Suppressor macrophage treated with lipopolysaccharide for 4 hours (primary cell): ENCODE measurements at places on chromosomes 16 and 17.

DNA sequence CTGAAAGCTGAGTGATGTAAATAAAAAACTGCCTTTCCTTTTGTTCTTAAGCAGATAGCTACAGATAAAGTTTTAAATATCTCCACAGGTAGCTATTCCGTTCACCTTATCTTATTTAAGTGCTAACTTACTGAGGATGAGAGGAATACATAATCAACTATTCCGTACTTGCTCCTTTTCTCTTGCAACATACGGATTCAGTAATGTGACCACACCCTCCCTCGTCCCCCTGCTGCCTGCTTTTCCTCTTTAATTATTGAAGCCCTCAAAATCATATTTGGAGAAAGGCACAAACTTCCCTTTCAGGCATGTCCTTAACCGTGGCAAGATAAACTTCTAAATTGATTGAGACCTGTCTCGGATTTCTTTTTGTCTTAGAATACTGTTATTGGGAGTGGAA, 101.4 kb downstream of the MAP2K4 start:
- no peak for DNase-seq

DNA sequence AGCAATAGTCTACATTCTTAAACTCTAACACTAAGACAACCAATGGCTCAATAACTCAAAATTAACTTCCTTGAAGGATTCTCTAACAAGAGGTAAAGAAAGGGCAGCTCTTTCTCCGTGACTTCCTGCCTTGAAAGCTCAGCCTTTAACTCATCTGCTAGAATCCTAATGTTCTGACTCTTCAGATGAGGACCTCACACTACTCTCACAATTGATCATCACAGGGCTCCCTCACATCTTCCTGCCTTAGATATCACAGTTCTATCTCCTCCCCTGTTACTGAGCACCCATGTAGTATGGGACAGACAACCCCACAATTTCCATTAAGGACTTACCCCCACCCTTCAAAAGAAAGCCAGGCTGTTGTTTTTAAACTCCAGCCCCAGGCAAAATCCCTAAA, 33.5 kb downstream of the SMURF2 start:
- DNase-seq: no peak

- DNase-seq: no peak
Measured at GRCh38 chr16:8953064-8953463, 10.6 kb downstream of the USP7 start.

DNA sequence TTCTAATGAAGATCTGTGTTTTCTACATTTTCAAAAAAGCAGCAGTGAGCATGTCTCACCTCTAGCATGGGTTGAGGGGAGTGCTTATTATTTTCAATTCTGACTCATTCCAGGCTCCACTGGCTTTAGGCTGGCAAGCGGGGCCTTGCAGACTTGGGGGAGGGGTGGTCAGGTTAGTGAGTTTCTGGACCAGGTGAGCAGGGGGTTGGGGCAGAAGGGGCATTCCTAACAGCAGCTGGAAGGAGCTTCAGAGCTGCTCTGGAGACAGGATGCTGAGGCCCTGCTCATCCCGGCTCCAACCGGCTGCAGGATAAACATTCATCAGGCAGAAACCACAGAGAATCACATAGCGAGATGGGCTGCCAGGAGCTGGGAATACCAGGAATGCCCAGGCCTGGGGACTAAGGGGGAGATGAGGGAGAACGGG, 10.5 kb upstream of the KRT19 start:
- DNase-seq: no peak

DNA sequence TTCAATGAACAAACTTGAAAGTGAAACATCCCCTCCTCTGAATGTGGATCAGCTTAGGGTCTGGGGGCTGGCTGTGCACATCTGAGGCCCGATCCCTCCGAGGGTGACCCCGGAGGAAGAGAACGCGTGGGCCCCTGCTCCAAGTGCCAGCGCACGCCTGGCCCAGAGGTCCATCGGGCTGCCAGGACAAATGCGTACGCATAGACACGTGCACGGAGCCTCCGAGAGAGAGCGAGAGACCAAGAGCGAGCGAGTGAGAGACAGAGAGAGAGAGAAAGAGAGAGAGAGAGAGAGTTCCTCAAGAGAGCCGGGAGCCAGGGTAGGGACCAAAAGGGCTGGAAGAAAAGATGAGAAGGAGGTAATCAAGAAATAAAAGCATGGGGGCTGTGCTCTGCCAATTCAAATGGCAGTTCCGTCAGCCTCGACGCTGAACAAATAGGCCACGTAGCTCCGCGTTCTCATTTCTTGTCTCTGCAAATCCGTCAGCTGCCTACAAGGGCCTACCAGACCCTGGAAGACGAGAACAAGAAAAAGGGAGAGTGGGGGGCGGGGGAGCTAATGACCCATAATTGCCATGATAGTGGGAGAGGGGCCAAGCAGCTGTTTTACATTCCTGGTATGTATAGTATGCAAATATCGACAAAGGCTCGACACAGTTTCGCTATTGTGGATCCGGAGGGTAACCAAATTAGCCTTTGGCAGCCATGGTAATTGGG, 435.3 kb upstream of the ZFHX3 start:
- DNase-seq: no peak

DNA sequence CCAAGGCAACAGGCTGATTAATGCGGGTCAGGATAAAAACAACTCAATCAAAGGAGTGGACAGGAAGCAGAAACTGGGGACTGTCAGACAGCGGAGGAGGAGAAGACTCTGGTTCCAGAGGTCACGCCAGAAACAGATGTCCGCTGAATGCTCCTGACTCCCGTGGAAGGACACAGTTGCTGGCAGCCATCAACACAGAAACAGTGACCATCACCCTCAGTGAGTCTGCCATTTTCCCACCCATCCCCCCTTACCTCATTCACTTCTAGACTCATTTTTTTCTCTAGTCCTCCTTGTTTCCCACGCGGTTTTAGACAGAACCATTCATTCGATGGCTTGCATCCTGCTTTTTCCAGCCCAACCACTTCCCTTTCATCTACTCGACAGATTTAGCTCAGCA, 40.9 kb downstream of the DHRS7C start:
- DNase-seq: no peak

- peak; percentile 1 for DNase-seq
Measured at GRCh38 chr16:76052725-76053124, 224.5 kb upstream of the CNTNAP4 start.

GRCh38 chr16:29663016-29663806, at the start of gene SPN:
Gene SPN, plus strand, starts transcription at chr16:29663247. Its CDS starts 482 bp downstream, at chr16:29663729.
- no peak for DNase-seq

- DNase-seq: no peak
Measured at GRCh38 chr17:64787255-64787920, 125.3 kb upstream of the SMURF2 start.

DNA sequence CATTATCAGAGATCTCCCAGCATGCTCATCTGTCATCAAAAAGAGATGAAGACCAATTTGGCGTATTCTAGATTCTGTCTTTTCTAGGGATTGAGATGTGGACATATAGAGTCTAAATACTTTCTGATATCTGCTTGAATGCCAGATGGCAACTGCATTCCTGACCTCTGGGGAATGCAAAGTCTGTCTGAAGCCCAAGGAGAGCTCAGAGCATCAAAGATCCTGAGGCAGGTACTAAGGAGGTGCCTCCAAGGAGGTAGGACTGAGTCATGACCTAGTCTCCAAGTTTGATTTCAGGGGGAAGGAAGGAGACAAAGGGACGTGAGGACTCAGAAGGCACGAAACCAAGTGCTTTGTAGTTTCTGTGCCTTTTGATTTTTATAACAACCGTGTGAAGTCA, 448.4 kb downstream of the HS3ST3B1 start:
- no peak for DNase-seq

DNA sequence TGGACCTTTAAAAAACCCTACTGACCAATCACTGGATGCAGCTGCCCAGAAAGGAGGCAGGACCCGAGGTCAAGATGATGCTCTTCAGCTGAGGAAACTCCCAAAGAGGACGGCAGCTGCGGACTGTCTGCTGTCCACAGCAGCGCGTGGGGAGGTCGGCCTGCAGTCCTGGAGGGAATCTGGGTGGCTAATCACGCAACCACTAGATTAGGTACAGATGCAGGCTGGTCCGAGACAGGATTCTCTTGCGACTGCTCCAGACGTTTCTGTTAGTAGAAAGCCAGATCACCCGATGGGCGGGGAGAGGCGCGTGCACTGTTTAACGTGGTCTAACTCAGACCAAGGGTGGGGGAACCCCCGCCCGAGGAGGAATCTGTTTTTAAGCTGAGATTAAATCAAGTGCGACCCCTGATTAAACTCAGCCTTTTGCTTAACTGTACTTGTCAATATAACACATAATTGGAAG, 8.8 kb downstream of the CTRB2 start:
- no peak for DNase-seq
